ENCODE measurements at places on chromosomes 2 and 18. TPM values are rescaled to one million over a fixed set of nuclear protein-coding genes. Genes with fewer than 3 reads are reported as not detected.

DNA sequence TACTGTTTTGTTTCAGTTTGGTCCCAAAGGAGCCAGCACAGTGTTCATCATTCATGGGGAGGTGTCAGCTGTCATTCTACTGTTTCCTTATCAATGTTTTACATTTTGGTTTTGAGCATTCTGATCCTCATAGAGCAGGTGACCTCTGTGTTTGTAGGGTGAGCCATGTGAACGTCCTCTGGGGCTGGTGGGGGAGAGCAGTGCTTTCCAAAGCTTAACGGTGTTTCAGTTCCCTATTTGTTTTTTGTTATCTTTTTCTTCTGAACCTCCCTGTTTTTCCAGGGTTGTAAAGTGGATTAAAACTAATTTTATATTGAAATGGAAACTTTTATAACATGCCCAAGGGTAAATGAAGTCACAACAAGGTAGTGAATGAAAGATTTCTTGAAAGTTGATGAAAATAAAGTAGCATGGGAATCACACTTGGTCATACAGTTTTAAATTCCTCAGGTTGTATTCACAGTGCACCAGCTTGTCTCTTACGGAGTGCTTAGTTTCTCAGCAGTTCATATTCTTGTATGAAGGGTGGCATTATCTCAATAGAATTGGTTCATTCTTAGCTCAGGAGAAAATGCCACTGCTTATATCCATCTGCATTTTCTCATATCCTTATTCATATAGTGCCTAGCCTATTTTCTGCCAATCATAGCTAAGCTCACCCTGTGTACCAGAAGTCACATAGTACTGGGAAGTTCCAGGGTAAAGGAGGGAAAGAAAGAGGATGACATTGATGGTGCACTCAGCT, 54.5 kb downstream of the MAP4K4 start:
- no peak for DNase-seq

The PUM2 gene
- total RNA-seq, result 90.0 TPM

GRCh38 chr2:159188449-159188848, 98.1 kb downstream of the WDSUB1 start:
- no peak for DNase-seq

DNA sequence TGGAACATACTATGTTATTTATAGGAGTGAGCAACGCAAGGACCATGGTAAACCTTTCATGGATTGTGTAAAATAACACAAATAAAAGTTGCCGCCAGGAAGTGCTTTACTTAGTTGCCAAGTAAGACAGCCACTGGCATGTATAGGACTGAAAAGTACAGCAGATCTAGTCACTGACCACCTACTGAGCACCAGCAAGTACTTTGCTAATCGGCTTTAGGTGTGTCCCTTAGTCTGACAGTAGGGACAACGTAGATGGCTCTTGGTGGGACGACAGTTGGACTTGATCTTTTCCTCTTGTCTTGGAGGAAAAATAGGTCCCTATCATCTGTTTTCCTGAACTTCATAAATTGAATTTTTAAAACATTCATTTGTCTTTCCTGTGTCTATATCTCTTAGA, 13.6 kb upstream of the CXXC1 start:
- DNase-seq, result no peak

The SPOPL gene
- total RNA-seq, result 11.4 TPM

DNA sequence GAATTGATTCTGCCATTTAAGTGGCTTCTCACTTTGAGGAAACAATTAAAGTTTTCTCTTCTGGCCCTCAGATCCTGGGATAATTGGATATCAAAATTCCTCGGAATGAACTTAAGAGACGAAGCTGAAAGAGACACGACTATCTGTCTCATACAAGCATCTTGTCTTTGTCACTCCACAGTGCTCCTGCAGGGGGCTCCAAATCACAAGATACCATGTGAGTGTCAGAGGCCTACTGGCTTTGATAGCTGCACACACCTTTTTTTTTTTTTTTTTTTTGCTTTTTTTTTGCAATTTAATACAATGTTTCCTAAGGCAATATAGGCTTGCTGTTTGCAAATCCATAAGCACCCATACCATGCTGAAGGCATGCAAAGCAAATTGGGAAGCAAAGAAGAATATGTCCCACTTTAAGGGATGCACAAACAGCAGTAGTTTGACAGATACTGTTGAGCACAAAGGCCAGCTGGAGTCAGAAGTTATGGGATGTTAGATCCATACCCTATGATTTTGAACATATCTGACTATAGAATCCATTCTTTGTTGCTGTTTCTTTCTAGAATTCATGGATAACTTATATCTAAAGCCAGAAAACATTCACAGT, 109.0 kb upstream of the CBLN2 start:
- peak; percentile 77 for DNase-seq

- DNase-seq, result peak; percentile 21
These were observed 151.7 kb upstream of the ZNF521 start for GRCh38 chr18:25503567-25504081.

The OXER1 gene
- total RNA-seq, result 2.7 TPM

The PAIP2B gene
- total RNA-seq, result 22.4 TPM

GRCh38 chr2:219099329-219099728, 38.6 kb upstream of the IHH start:
- DNase-seq, result no peak

DNA sequence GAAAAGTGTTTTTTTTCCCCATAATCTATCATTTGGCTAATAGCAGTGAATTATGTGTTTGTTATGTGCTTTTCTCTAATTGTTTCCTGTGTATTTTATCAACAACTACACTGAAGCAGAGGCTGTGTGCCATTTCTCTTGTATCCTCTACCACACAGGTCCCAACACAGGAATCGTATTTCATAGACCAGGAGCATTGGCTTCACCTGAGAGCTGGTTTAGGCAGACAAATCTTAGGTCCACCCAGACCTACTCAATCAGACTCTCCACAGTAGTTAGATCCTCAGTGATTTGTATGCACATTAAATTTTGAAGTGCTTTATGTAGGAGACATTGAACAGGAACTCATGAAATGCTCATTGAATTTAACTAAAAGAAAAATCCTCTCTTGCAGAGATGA, 109.2 kb downstream of the FSHR start:
- no peak for DNase-seq

- DNase-seq, result no peak
These were observed 164.3 kb upstream of the CAVIN2 start for GRCh38 chr2:192011196-192011595.

The RFTN2 gene
- total RNA-seq, result 1.1 TPM

DNA sequence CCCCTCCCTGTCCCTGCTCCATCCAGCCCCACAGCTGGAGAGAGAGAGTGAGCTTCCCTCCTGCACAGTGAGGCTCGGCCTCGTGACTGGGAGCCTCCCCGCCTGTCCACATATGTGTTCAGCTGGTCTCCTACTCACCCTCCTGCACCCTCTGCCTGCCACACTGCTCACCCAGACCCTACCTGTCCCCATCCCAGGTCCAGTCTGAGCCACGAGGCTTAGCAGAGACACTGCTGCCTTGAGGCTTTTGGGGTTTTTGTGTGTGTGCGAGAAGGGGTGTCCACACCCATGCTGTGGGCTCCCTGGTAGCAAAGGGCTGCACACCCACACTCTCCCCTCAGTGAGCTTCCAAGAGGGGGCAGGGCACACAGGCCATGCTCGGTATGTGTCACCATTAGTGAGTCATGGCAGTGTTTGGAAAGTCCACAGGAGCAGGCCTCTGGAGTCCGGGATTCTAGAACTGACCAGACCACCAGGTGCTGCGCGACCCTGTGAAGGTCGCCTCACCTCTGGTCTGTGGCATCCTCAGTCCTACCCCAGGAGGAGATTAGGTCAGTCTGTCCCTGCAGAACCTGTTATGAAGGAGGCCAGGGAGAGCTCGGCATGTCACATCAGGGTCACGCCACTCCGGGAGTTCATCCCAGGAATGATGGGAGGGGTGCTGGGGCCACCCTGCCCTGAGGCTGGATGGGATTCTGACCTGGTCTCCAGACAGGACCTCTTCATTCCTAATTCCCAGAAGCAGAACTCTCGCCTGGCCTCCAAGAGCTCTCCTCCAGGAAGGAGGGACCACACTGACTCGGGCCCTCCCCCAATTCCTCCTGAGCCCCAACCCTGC, 39.9 kb upstream of the SMAD7 start:
- DNase-seq, result no peak

DNA sequence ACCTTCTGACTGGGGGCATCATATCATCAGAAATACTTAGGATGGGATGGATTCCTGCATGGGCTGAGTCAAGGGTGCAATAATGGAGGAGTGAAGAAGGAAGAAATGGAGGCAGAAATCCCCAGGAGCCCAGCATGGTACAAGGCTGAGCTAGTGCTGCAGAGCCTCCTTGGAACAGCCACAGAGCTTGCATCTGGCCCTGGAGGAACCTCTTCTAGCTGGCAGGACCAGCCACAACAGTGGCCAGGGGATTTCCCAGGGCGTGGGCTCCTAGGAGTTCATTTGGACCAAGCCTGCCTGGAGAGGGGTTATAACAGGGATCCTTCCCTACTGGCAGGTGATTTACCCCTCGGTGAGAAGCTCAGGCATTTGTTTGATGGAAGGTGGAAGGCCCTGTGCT, 4.7 kb upstream of the IL37 start:
- DNase-seq, result no peak

The LBX2 gene
- total RNA-seq, result 1.8 TPM

DNA sequence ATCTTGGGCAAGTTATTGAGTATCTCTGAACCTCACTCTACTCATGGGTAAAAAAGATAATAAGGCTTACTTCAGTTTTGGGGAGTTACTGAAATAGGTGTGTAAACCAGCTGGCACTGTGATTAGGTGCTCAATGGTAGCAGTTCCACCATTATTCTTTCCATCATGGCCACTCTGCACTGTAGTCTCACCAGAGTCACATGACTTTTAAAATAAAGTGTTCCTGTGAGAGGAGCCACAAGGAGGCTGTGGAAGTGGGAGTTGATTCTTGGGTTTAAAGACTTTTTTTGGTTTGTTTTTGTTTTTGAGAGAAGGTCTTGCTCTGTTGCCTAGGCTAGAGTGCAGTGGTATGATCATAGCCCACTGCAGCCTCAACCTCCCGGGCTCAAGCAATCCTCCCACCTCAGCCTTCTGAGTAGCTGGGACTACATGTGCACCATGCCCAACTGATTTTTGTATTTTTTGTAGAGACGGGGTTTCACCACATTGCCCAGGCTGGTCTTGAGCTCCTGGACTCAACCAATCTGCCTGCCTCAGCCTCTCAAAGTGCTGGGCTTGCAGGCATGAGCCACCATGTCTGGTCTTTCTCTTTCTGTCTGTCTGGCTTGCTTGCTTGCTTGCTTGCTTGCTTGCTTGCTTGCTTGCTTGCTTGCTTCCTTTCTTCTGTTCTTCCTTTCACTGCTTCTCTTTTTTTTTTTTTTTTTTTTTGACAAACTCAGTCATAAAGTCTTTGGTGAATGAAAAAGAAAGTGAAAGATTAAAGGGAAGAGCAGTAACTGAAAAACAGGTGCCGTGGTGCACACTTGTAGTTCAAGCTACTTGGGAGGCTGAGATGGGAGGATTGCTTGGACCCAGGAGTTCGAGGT, 21.2 kb upstream of the ACVR1 start:
- no peak for DNase-seq

DNA sequence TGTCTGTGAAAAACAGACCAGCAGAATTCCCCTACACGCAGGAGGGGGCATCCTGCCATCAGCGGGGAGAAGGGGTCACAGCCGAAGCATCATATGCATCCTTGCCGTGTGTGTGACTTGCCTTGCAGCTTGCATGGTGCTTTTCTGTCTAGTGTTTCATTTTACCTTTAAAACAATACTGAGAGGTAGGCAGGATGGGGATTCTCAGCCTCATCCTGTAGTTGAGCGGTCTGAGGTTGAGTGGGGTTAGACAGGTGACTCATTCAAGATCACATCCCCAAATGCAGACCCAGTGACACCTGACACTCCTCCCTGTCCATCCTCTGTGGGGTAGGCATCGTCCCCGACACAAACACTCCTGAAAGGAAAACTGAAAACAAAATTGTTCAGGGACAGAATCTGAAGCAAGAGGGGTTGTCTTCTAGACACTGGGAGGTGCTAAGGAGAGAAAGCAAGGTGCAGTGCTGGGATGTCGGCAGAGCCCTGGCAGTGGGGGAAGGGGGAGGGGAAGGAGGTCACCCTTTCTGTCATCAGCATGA, 7.9 kb downstream of the ARL4C start:
- no peak for DNase-seq

DNA sequence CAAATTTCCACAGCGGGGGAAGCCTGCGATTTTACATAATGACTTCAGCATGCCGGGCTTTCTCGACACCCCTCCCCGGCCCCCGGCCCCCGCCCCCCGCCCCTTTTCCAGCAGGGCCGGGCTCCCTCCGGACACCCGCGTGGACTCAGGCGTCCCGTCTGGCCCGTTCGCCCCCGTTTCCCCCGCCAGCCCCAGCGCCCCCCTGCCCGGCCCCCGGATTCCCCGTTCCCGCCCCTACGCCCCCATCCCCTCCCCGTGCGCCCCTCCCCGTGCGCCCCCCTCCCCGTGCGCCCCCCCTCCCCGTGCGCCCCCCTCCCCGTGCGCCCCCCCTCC, 456 bp upstream of the NFATC1 start:
- no peak for DNase-seq

DNA sequence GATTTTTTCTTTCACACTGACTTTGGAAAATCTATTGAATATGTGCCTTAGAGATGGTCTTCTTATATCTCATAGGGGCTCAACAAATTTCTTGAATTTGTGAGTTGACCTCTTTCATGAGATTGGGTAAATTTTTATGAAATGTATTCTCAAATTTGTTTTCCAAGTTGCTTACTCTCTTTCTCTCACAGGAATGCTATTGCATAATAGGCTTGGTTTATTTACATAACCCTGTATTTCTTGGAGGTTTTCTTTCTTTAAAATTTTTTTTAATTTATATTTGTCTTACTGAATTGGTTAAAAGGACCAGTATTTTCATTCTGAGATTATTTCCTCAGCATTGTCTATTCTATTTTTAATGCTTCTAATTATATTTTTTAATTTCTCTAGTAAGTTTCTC, 917.1 kb downstream of the DPP10 start:
- DNase-seq, result no peak

DNA sequence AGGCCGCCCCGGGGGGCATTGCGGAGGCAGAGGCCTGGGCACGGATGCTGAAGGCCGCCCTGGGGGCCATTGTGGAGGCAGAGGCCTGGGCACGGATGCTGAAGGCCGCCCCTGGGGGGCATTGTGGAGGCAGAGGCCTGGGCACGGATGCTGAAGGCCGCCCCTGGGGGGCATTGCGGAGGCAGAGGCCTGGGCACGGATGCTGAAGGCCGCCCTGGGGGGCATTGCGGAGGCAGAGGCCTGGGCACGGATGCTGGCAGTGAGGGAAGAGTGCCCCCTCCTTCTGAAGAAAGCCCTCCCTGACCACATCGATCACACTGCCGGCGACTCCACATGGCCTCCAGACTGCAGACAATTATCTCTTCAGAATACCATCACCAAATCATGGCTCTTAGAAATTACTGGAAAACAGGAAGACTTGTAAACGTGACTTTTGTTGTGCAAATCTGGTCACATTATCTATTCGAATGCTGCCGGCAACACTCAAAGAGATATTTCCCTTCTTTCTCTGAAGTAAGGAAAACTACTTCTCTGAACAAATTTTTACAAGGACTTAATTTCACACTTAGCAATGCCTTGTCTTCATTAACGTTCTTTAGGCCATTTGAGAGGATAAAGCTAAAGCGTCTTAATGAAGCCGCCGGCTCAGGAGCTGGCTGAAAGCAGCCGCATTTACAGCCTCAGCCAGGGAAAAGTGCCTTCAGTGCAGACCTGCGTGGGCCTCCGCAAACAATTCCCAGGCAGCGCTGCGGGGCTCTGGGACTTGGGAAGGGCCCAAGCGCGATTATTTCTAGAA, 18.1 kb upstream of the SNTG2 start:
- DNase-seq, result no peak

- no peak for DNase-seq
These were observed 27.6 kb downstream of the ST3GAL5 start for GRCh38 chr2:85861180-85861579.

The SPDYA gene
- 0.30 TPM for total RNA-seq

The SEPTIN10 gene
- total RNA-seq, result 86.8 TPM

All from WTC11 (cell line).